RCC 7860 (cell line): ENCODE measurements at places on chromosomes 1 and 21.

DNA sequence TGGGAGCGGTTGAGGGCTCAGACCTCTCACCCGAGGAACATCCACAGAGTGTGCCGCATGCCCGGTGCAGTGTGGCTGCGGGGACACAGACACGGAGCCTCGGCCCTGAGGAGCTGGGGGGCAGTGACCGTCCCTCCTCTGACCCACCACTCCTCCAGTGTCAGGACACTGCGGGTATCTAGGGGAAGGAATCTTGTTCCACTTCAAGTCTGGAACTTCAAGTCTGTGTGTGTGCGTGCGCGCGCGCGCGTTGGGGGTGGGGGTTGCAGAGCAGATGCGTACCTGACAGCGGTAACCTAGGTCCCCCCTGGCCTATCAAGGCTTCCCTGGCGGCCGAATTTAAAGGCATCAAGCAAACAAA, 17.3 kb downstream of the PCSK9 start:
- DNase-seq = no peak

- no peak for DNase-seq
These were observed 14.0 kb upstream of the GBP5 start for GRCh38 chr1:89286549-89287180.

DNA sequence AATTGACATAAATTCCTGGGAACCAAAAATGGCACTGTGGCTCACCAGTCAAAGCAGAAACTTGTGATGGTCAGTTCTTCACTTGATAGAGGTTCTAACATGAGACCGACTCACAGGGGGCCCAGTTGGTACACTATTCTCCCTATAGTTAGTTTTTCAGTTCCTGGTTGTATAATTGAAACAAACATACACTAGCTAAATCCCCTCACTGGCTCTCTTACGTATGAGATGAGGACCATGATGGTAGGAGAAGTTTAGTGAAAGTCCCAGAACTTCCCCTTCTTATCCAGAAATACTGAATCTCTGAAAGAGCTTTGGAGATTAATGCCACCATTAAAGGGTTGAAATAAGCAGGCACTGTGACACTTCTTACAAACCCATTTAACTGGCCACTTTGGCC, 2.8 kb upstream of the S100B start:
- no peak for DNase-seq

GRCh38 chr1:183996396-183996795, 41.1 kb downstream of the COLGALT2 start:
- DNase-seq = no peak

DNA sequence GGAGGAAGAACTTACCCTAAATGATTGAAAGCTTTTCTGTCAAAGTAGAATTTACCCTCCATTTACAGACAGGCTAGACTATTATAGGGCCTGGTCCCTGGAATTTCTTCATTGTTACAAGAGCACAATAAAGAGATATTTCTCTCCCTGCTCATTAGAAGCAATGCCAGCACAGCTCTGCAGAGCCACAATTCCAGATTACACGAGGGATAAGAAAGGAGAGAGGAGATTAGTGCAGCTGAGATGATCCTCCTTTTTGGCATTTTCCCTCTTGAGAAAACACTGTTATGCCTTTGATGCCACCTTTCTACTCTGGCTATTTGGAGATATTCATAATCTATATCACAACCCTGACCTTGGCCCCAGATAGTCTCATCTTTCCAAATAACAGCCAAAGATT, 1119.5 kb upstream of the TMPRSS15 start:
- no peak for DNase-seq

DNA sequence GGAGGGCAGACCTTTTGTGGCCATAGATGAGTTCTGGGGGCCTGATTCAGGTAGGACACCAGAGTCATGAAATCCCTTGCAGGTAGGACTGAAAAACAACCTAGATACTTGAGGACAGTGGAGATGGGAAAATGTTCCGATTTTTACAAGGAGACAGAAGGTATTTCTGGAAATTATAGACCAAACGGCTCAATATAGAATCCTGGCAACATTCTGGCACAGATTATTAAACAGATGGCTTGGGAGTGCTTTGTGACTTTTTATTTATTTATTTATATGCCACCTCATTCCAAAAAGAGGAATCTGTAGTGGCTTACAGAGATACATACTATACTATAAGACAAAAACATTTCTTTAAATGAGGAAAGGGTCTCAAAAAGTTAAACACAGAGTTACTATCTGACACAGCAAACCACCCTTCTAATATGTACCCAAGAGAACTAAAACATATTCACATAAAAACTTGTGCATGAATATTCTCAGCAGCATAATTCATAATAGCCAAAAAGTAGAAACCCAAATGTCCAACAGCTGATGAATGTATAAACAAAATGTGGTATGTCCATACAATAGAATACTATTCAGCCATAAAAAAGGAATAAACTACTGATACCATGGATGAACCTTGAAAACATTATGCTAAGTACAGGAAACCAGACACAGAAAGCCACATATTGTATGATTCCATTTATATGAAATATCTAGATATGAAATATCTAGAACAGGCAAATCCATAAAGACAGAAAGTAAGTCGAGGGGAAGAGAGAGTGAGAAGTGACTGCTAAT, 49.8 kb downstream of the CDK18 start:
- DNase-seq = no peak

DNA sequence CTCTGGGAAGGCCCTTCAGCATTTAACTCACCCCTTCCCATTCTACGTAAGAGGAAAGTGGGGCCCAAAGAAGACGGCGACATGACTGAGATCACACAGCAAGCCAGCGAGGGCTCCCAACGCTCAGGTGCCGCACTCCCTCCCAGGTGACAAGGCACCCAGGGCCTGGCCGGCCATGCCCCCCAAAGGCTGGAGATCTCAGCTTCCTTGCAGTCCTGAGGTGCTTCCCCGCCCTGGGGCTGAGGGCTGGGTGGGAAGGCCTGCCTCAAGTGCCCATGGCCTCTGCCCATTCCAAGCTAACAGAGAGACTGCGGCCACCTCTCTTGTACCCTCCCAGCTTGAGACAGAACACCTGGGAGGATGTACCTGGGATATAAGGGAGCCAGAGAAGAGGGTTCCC, 1.0 kb upstream of the CRYBG2 start:
- no peak for DNase-seq

- no peak for DNase-seq
These were observed 249.3 kb downstream of the SIPA1L2 start for GRCh38 chr1:232380596-232380995.

DNA sequence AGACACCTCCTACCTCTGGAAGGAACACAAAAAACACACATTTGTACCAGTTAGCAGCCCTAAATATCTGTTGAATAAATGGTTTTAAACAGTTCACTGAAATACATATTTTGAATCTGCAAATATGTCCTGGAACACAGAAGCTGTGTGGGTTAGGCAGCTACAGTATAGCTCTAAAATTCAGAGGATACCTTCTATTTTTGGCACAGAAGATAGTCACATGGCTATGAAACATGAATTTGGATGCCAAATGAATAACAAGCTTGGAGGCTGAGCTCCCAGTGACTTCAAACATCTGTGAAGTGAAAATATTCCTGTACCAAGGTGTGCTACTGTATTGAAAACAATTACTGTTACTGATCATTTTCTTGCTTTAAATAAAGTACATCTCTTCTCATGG, 391.5 kb upstream of the ADGRL2 start:
- no peak for DNase-seq

DNA sequence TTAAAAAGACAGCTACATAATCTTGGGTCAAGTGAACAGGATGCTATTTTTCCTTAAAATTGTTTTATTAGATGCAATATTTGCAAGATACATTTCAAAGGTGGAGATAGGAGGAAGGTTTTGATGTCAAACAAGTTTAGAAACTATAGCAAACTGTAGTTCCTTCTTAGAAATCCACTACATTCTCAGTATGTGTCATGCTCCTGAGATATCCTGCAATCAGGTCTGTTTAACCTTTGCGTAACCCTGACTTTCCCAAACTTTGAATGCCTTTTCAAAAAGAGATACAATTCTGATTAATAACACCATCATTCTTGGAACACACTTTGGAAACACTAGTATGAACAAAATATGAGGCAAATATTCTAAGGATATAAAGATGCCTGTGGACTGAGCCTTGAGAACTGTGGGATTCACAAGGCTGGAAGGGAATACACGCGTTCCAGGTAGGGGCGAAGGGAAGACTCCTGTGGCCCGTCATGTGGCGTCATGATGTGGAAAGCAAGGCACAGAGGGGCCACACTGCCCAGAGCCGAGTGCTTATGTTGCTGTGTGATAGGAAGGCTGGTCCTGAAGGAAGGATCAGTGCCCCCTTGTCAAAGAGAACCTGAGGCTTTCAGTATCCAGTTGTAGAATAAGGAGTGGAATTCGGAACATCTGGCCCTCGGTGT, 19.6 kb upstream of the TARBP1 start:
- DNase-seq = no peak

DNA sequence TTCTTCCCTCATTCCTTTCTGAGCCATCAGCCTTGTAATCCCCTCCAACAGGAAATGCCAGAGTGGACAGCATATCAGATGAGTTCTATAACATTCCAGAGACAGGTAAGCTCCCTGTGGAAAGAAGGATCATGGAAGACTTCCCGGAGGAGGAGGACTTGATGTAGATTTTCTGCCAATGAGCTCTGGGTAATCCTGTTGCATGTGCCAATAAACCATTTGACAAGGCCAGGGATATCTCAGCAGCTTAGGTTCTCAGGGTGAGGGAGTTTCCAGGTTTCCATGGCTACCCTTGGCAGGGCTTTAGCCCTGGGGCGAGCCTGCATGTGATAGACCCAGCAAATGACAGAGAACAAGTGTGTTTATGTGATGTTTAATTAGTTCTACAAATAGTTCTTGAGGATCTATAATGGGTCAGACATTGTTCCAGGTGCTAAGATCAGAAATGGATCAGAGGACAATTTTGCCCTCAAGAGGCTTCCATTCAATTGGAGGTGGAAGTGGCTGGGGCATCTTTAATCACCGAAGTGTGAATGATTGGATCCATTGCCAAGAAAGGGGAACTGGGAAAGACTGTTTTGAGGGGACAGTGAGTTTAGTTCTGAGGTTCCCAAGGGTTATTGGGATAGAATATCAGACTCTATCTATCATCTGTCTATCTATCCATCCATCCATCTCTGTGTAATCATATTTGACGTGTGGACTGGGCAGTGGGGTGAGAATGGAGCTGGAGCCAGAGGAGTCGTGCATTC, 6.9 kb downstream of the PLA2G5 start:
- no peak for DNase-seq

GRCh38 chr1:86754265-86754974, 50.0 kb downstream of the SH3GLB1 start:
- no peak for DNase-seq

- DNase-seq = no peak
These were observed 847.8 kb downstream of the MRPL39 start for GRCh38 chr21:24759348-24760075.

GRCh38 chr1:217919683-217920388, 288.7 kb downstream of the SPATA17 start:
- DNase-seq = no peak

DNA sequence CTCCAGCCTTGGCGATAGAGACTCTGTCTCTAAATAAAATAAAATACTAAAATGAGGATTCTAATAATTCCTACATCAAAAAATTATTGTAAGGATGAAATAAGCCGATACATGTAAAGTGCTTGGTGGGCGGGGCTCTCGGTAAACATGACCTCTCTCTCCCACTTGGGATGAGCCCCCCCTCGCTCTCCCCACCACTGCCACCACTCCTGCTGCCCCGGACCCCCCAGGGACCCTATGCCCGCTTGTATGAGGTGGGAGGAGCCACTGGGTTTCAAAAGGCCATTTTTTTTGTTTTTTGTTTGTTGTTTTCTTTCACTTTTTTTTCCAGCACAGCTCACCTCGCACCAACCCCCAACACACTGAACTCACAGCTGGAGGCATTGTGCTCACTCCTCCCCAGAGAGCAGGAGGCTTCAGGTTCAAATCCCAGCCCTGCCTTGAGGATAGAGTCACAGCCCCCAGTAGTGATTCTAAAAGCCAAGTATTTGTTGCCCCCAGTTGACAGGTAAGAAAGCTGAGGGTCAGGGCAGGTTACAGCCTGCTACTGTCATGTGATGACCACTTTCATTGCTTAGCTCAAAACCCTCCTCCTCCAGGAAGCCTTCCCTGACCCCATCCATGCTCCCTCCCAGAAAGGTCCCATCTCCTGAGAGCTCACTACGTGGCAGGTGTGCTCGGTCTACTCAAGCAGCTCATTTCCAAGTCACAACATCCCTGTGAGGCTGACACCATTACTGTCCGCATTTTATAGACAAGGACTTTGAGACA, 4.2 kb downstream of the SDC3 start:
- DNase-seq = no peak

- DNase-seq = no peak
These were observed 73.6 kb downstream of the RGS13 start for GRCh38 chr1:192709544-192709943.

GRCh38 chr1:7552402-7552801, 218.7 kb upstream of the VAMP3 start:
- DNase-seq = peak; percentile 98

- DNase-seq = peak; percentile 21
These were observed 36.0 kb downstream of the NUAK2 start for GRCh38 chr1:205285381-205286101.

DNA sequence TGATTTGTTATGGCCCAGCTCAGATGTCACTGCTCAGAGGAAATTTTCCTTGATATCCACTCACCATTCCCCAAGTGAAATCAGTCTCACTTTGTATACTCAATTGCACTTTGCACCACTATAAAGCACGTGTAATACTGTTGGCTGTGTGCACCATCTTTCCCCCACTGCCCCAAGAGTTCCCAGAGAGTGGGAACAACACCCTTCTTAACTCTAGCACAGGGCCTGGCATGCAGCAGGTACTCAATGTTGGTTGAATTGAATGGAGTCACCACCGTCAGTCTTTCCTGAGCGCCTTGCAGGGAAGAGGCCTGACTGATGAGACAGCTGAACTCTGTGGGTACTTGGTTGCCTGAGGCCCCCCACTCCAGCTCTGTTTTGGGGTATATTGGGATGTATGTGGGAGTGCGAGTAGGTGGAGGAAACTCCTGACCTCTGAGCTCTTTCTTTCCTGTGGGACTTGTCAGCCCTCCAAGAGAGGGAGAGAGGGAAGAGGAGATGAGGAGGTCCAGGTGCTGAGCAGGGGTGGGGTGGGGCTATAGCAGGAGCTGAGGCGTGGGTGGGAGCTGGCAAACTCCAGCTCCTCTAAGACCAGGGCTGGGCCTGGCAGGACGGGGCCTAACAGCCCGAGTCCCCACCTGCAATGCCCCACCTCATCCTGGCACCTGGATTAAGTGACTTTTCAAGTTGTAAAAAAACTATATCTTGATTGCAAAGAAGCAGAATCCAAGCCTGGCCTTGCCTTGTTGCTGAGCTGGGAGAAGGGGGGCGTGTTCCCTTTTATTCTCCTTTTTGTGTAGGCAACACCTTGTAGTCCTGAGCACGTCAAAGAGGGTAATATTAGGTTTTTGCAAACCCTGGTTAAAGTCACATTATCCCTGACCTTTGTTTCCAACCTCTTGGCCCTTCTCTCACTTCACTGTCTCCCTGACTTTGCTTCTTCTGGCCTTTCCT, 19.4 kb upstream of the WASF2 start:
- DNase-seq = no peak

GRCh38 chr1:155168456-155169210, 4.5 kb downstream of the KRTCAP2 start:
- DNase-seq = no peak
